Erythroblast (primary cell): ENCODE measurements at places on chromosomes 7 and 10.

DNA sequence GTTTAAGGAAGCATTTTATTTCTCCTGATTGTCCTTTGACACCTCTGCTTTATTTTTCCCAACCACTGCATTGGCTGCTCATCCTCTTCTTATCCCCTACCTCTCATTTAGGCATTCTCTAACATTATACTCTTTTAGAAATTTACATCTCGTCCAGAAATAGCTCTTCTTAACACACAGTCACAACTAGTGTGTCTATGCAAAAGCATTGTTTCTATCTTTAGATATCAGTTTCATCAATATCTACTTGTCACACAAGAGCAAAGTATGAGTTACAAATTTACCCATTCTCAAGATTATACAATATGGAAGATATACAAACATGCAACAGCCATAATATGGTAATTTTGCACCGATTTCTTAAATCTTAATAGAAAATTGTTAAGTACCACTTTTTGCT, 35.7 kb upstream of the MDFIC start:
- DNase-seq: no peak

GRCh38 chr7:156833312-156833711, 59.7 kb downstream of the LMBR1 start:
- DNase-seq: no peak

GRCh38 chr7:604001-604883, 84.6 kb upstream of the PDGFA start:
- peak; percentile 59 for DNase-seq

DNA sequence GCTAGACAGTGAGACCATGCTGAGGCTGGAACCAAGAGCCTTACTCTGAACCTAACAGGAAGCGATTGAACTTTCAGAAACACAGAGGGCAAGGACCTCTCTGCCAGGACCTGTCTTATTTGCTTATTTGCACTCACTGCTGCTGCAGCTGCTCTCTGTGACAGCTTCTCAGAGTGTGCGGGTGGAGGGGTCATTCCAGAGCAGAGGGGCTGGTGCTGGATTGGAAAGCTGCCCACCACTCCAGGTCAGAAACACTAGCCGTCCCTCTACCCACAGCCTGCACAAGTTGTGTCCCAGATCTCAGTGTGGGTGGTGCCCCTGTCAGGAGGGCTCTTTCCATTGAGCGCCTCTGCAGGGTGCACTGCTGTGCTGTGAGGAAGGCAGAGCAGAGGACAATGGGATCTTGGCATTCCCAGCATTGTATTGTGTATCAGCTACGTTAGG, 126.2 kb downstream of the CCNY start:
- DNase-seq: no peak

GRCh38 chr7:135706038-135706742, 21.8 kb downstream of the SLC13A4 start:
- no peak for DNase-seq

DNA sequence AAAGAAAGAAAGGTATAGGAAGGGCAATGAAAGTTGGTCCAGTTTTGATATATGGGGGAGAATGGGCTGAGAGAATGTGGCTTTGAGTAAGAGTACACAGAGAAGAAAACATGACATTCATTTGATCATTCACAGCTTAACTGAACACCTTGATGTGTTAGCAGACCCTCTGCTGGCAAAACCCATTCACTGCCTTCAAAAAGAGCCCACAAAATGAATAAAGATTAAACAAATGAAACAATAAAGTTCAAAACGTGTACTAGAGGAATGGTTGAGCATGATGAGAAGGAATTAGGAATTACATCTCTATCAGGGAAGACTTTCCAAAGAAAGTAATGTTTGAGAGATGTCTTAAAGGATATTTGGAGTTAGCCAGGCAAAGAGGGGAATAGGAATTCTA, 2.1 kb downstream of the WEE2 start:
- DNase-seq: no peak

GRCh38 chr7:117113871-117114270, 160.6 kb downstream of the ST7 start:
- no peak for DNase-seq

- DNase-seq: no peak
Observed at GRCh38 chr10:77717336-77717735, 79.7 kb upstream of the KCNMA1 start.

GRCh38 chr10:35465673-35466072, 129.4 kb downstream of the CCNY start:
- peak; percentile 43 for DNase-seq

DNA sequence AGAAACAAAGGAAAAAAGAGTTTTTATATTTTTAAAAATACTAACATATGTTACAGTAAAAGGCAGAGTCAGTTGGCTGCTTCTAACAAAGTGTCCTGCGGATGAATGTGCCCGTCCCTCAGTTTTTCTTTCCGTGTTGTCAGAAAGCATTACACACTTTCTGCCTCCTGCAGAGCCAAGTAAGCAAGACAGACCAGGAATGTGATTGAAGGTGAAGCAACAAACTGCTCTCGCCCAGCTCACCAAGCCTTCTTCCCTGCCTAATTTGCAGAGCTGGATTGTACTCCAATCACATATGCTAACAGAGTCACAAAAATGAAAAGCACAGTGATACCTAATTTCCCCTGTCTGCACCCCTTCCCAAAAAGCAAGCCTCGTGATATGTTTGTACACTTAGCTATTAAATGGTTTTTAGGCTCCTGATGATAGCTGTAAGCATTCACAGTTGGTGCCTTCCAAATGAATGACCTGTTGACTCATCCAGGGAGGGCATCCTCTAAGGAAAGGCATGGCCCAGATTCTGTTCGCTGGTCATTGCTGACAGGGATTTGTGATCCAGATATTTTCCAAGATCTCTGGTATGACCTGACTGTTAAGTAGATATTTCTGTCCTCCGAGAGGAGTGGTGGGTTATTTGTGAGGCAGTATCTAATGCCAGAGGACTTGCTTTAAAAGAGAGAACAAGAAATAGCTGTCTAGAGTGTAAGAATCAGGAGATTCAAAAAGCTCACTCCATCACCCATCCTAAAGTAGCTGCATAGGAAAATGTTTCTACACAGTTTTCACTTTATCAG, 187.3 kb upstream of the PLXDC2 start:
- no peak for DNase-seq

- DNase-seq: no peak
Observed at GRCh38 chr10:33506838-33507661, 172.6 kb upstream of the NRP1 start.

- no peak for DNase-seq
Observed at GRCh38 chr7:33788531-33788930, 116.8 kb upstream of the BMPER start.

DNA sequence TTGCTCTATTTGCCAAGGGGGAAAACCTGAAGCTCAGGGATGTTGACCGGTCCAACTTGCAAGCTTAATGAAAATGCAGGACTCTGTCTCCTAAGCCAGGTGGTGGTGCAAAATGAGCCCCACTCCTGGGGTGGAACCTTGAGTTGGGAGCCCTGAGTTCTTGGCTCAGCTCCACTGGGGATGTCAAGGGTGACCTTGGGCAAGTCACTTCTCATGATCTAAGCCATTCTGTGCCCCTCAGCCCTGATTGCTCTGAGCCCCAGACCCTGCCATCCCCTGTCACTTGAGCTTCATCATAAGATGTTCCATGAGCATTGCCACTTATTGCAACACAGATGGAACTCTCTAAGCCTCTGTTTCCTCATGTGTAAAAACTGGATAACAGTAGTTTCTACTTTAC, 33.9 kb downstream of the MYL10 start:
- DNase-seq: no peak

GRCh38 chr7:36784991-36785940, 61.0 kb upstream of the AOAH start:
- DNase-seq: no peak

DNA sequence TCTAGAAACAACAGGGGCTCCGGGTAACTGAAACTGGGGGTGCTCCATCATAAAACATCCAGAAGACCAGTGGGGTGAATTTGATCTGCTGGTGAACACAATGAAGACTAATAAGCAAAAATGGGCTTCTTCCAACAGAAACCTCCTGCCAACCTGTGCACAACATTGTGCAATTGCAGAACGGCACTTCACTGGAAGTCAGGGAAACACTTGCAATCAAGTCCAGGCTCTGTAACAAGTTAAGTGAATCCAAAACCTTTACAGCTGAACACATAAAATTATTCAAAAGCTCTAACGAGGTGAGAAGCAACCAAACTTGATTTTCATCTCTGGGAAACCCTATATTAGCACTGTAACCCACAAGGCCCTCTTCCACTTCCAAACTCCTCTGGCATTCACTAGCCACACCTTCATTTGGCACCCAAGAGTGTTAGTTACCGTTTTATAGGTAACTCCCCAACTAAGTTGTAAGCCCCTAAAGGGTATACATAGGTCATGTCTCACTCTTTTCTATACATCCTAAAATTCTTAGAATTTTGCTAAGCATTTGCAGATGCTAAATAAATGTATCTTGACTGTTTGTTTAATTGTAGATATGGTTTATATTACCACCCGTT, 22.0 kb downstream of the IMMP2L start:
- no peak for DNase-seq

GRCh38 chr7:50803359-50804337, 21.0 kb upstream of the GRB10 start:
- no peak for DNase-seq

DNA sequence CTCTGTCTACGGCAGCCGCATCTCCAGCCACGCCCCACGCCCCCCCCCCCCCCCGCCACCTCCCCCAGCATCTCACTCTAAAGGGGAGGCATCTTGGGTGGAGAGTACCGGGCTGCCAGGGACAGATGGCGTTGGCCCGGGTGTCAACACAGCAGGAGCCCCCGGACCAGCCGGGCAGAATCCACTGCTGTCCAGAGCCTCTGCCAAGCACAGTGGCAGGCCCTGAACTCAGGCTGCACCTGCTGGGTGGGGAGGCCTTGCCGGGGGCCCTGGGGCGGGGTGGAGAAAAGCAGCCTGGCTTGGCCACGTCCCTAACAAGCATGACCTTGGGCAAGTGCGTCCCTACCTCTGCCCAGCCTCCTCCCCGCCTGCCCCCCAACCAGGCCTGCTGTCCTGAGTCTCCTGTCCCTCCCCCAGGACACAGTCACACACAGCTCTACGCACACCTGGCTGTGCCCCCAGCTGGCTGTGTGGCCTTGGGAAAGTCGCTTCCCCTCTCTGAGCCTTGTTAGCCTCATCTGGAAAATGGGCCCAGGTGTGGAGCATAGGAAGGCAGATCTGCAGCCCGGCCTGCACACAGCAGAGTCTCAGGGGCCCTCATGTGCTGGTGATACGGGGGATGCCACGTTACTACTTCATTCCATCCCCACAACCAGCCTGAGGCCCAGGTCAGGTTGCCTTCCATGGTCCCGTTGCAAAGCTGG, 45.2 kb downstream of the MICALL2 start:
- DNase-seq: no peak

DNA sequence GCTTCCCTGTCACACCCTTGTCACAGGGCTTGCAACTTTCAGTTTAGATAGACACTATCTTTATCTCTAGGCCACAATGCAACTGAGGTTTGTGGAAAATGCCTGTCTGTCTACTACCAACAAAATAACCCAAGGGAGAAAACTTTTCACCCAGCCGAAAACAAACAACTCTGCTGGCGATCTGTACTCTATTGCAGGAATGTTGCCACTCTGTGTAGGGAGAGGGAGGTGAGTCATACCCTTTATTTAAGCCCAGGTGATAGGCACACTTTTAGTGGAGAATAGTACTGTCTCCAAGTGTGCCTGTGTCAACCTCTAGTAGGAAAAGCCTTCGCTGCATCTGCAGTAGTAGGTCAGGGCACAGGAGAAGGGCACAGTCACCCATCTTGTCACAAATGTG, 108.3 kb downstream of the SLC25A40 start:
- DNase-seq: no peak

DNA sequence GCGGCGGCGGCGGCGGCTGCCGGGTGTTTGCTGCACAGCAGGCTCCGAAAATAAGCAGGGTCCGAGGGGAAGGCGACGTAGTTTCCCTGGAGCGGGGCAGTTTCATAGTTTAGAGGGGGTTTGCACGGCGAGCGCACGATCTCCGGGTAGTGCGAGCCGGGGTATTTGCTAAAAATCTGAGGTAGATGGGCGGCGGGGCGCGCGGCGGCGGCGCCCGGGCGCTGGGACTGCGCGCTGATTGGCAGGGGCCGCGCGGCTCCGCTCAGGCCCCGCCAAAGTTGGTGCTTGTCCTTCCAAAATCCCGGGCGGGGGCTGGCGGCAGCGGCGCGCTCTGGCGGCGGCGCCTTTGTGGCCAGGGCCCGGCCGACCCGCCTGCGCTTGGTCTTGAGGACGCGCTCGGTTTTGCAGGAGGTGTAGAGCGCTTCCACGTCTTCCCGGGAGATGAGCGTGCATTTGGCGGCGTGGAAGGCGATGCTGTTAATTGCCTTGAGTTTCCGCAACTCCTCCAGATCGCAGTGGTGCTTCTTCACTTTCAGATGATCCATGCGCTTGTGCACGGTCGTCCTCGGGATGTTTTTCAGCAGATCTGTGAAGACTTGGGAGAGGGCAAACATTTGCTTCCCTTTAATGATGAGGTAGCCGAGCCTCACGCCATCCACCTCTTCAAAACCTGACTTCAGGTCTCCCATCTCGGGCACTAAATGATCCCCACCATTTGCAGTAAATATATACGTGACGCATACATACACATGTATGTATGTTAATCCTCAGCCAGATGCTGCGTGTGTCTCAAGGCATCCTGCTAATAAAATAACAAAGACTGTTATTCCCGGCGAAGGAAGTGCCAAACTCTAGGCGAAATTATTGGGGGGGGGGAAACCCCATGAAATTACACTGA, 8.1 kb downstream of the SKIDA1 start:
- DNase-seq: peak; percentile 65

DNA sequence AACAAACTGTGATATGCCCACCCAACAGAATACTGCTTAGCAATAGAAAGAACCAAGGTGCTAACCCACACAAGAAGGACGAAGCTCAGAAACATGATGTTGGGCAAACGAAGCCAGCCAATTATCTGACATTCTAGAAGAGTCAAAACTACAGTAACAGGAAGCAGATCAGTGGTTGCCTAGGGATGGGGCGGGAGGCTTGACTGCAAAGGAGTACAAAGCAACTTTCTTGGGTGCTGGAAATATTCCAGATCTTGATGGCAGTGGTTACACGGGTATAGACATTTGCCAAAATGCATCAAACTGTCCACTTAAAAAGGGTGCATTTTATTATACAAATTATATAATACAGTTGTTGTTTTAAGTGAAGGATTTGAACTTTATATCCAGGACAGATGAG, 41.1 kb upstream of the RET start:
- no peak for DNase-seq

GRCh38 chr7:117386110-117386706, 41.1 kb downstream of the ASZ1 start:
- DNase-seq: no peak

GRCh38 chr7:27314111-27314510, 71.5 kb downstream of the EVX1 start:
- DNase-seq: no peak
